ENCODE measurements at places on chromosomes 12 and 14.

GRCh38 chr14:77301103-77301502 lies 19.6 kb downstream of the POMT2 start:
- DNase-seq = peak; percentile 85

- no peak for DNase-seq
Observed at GRCh38 chr12:110741341-110742095, 1.2 kb downstream of the PPP1CC start.

DNA sequence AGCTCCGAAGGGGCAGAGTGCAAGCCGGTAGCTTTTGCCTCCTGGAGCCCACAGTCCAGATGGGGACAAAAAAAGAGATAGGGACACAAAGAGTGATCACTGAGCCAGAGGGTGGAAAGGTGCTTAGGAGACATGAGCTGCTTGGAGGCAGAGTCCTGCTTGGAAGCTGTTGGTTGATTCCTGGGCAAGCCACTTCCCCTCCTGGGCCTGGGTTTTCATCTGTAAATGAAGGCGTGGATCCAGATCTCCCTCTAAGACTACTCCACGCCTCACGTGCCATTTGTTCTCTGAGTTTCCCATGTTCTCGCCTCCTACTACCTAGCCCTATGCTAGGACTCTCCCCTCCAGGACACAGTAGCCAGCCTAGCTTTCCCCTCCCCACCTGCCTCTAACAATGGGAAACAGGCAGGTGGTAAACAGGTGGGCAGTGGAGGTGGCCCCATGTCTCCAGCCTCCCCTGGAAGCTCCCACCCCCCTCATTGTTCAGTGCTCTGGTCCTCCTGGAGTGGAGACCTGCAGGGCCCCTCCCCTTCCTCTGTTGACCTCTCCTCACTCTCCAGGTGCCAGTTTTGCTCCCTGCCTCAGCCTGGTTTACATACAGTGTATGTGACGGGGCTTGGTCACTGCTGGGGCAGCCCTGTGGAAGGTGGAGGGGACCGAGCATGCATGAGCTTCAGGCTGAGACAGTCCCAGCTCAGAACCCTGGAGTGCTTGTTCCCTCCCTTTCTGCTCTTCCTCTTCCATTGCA lies 3.8 kb downstream of the SERPINA3 start:
- DNase-seq = no peak

GRCh38 chr12:32171211-32171610 lies 64.6 kb downstream of the BICD1 start:
- DNase-seq = no peak

DNA sequence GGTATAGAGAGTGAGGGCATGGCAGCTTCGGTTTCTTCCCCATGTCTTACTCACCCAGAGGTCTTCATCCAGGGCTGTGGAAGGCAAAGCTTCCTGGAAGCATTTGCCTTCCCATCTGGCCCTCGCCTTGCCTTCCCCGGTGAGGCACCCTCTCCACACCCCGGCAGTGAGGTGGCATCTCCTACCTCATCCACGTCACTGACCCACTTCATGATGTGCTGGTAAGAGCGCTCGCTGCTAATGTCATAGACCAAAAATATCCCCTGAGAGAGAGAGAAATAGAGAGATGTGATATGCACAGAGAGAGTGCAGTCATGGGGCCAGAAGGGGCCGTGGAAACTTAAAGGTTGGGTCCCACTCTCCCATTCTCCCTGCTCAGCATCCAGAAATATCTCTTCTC lies 8.3 kb upstream of the GPX2 start:
- DNase-seq = no peak

DNA sequence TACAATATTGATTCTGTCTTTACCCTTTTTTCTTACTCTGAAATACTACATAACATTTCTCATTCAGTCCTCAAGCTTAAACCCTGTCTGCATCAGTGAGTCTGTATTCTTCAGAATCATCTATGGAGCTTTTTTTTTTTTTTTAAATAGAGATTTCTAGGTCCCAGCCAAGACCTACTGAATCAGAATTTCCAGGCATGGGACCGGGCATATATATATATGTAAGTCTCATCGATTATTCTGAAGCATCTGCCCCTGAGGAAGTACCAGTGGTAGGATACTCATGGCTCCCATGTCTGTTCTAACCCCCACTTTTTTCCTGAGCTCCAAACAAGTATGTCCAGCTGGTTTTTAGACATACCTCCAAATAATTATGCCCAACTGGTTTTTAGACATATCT lies 6.1 kb downstream of the DDX47 start:
- DNase-seq = no peak

DNA sequence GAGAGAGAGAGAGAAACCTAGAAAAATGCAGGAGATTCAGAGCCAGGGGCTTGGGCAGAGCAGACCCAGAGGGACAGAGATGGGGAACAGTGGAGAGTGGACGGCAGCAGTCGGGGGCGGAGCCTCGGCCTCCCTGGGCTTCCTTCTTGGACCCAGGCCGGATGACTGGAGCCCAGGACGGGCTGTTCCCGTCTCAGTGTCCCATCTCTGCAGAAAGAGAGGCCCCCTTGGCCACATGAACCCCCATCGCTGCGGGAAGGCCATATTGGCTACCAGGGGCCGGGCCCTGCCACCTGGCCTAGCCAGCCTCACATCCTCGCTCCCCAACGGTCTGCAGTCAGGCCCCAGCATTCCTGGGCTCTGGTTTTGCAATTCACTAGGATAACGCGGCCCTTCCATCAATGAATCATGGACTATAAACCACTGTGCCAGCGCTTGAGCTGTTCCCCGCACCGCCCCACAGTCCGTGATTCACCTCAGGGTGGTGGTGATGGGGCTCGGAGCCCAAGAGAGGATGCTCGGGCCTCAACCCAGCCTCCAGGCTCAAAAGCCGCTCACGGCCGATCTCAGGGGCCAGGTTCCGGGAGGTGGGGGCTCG lies 116.5 kb downstream of the RFLNA start:
- no peak for DNase-seq

DNA sequence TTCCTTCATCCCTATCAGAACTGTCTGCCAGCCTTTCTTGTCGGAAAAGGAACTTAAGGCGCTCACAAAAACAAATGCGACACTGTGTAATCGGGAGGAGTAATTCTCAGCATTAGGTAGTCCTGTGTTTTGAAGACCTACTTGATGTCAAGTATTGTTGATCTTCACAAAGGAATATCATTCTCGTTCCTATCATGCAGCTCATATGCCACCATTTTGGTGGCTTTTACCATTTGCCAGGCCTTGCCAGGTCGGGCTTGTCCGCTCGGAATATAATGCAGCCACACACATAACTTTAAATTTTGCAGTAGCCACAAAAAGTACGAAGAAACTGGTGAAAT lies 903 bp upstream of the PPP4R3A start:
- no peak for DNase-seq

- no peak for DNase-seq
Observed at GRCh38 chr14:79084861-79085260, 914.7 kb downstream of the NRXN3 start.

DNA sequence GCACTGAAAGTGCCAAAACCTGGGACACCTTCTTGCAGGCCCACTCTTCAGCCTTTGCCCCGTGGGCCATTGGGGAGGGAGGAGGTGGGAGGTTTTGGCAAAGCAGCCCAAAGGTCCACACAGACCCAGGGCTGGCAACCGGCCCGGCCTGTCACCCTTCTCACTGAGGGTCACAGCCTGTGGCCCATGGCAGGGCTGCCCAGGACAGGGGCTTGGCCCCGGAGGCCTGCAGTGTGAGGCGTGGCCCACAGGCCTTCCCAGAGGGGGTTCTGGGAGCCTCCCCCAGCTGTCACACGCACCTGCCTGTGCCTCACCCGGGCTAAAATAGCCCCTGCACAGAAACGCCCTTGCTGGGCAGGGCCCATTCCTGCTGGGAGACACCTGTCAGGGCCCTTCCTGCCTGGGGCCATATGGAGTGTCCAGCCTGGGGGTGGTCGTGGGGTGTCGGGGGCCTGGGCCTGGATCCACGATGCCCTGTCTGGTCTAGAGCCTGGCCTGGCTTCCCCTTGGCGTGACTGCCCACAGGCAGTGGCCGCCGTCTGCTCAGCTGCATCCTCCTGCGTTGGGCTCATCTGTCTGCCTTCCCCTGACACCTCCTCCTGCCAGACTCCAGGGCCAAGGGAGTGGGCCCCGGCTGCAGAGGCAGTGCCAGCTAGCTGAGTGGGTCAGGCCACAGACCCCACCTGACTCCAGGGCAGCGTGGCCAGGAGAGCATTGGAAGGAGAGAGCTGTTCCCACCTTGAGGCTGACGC lies 19.2 kb downstream of the PACS2 start:
- DNase-seq = peak; percentile 43

- DNase-seq = no peak
Observed at GRCh38 chr12:31966558-31967205, 7.5 kb downstream of the RESF1 start.

DNA sequence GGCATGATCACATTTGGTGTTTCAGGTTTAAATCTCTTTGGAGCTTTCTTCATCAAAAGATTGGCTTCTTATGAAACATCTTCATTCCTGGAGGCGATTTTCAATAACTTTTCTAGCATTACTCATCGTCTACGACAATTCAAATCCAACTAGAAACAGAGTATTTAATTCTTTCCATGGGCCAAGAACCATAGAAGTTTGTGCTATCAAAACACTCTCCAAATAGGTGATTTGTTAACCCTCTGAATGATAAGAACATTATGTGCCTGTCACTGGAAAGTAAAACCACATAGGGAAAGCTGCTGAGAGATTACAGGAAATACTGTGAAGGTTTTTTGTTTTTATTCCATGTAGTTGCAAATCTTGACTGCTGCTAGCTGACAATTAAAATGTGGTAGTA lies 6.9 kb upstream of the DCN start:
- DNase-seq = no peak

GRCh38 chr12:97530245-97530644 lies 67.6 kb downstream of the RMST start:
- no peak for DNase-seq

DNA sequence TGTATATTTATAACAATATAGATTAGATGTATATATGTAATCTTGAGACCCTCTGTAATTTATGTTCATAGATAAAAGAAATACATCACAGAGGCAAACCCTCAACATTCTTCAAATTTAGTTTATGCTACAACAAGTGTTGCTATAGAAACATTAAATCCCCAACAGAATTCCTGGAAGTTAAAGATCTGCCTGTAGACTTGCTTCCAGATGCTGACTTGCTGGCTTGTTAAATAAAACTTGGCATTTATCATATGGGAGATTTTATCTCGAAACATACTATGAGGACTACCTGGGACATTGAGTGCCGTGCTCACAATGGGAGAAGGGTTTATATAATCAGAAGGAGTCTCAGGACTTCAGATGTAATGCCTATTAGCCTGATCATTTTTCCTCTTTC lies 136.3 kb upstream of the PLXNC1 start:
- DNase-seq = no peak

DNA sequence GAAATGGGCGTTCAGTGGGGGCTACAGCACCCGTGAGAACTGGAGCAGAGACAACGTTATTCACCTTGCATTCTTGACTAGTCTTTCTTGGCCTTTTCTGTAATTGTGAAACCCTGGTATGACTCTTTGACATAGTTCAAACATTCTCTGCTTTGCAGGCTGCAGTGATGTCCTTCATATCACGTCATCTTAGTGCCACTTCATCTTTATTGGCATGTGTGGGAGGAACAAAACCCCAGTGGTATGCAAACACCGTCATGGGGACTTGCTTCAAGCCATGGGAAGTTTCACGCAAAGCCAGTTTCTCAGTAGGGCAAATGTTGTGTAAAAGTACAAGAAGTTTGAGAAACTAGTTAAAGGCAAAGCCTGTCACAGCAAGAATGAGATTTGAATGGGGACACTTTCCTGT lies 20.2 kb upstream of the DUSP16 start:
- no peak for DNase-seq

GRCh38 chr12:46832130-46832704 lies 6.4 kb upstream of the SLC38A4 start:
- no peak for DNase-seq

GRCh38 chr12:12839873-12840579 lies 26.9 kb downstream of the DDX47 start:
- no peak for DNase-seq

GRCh38 chr12:56602239-56602638 lies 27.9 kb downstream of the BAZ2A start:
- DNase-seq = no peak

GRCh38 chr12:89081719-89082369 lies 270.5 kb downstream of the DUSP6 start:
- no peak for DNase-seq

- peak; percentile 63 for DNase-seq
Observed at GRCh38 chr12:122834921-122835749, at the start of gene HIP1R. TSS of gene HIP1R (plus strand) at chr12:122835457. CDS start at chr12:122835551, 94 bp downstream.

DNA sequence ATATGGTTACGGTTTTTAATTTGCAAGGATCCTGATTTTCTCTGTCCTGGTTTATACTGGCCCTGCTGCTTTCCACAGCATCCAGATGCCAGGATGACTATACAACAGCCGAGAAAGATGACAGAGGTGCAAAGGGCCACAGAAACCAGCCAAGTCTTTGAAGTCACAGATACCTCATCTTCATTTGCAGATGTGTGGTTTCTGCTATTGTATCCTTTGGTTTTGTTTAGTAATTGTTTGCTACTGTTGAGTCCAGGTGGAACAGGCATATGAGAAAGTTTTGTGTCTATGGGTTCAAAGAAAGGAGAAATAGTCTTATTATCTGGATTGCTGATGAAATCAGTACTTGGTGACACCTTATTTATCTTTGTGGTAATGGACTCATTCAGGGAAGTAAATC lies 17.3 kb upstream of the KLHL42 start:
- DNase-seq = no peak

- DNase-seq = no peak
Observed at GRCh38 chr14:94517641-94518257, 8.5 kb upstream of the SERPINA12 start.

GRCh38 chr12:47414511-47414910 lies 291.3 kb downstream of the RPAP3 start:
- no peak for DNase-seq

GRCh38 chr12:46087916-46088439 lies 97.6 kb upstream of the SCAF11 start:
- no peak for DNase-seq

DNA sequence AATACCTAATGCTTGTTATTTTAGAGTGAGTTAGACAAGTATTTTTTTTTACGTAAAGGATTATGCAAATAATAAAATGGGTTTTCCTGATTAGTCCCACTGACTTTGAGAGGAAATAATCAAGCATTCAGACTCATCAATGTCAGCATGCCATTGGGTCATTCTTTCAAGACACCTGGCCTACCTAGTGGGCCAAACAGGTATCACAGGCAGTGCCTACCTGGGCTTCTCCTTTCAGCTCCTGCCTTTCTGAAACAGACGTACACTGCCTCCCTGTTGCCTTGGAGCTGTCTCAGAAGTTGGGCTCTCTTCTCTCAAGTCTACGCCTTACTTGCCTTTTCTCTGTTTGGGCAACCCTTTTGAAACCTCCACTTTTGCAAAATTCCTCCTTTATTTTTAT lies 545.6 kb downstream of the SNAPC1 start:
- DNase-seq = no peak

GRCh38 chr14:104137297-104138097 lies 890 bp upstream of the KIF26A start:
- peak; percentile 85 for DNase-seq

DNA sequence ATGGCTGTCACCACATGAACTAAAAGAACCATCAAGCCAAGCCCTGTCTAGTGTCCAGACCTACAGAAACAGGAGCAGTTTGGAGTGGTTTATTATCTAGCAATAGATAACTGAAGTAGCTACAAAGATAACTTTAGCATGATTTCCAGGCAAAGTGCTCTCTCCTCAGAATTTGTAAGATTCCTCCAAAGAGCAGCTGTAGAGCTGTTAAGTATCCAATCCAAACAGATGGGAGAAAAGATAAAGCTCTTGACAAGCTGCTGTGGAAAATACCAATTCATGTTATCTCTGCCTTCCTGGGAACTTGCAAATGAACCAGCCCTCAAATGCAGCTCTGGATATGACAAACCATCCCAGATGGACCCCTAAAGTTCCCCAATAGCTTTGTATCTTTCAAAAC lies 78.9 kb upstream of the RESF1 start:
- no peak for DNase-seq
